Stimulated activated CD8-positive, alpha-beta memory T cell treated with anti-CD3 and anti-CD28 coated beads, Interleukin-7, amount 100 ng/mL, for 1 hour (primary cell): ENCODE measurements at places on chromosomes 5 and 9.

DNA sequence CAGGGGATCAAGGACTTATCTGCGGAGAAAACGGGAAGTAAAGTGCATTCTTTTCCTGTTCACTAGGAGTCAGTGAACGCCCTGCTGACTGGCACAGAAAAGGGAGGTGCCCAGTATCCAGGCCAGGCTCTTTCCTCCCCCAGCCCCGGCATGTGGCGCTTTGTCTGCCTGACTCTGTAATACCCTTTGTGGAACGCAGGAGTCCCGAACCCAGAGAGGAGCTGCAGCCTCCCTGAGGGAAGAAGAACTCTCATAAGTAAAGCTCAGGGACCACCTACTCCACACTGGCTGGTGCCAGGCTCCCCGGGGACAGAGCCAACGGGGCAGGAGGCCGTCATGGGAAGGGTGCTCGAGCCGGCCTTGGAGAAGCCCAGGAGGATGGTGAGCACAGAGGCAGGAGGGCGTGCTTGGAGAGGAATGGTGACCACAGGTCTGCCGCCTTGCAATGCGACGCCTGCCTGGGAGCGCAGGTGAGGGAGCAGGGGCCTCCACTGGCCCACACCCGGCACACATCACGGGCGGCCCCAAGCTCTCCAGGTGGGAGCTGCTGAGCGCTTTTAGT is 31.5 kb downstream of the VAV2 start:
- DNase-seq, result no peak

DNA sequence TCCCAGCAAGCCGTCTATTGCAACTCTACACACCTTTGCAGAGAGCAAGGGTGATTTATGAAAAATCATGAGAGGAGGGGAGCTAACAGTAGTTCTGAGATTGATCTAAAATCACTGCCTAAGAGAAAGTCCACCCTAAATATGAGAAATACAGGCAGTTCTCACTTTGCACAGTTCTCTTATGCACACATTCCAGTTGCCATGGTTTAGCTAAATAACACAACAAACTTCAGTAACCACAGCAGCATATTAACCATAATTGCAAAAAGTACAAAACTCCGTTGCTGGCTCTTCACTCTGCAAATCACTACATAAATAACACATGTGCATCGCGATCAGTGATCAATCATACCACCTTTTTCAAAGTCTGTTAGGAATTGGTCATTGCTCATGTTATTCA is 31.1 kb downstream of the PGGT1B start:
- no peak for DNase-seq

- no peak for DNase-seq
Observed at GRCh38 chr5:8906303-8906967, 639.4 kb downstream of the SEMA5A start.

DNA sequence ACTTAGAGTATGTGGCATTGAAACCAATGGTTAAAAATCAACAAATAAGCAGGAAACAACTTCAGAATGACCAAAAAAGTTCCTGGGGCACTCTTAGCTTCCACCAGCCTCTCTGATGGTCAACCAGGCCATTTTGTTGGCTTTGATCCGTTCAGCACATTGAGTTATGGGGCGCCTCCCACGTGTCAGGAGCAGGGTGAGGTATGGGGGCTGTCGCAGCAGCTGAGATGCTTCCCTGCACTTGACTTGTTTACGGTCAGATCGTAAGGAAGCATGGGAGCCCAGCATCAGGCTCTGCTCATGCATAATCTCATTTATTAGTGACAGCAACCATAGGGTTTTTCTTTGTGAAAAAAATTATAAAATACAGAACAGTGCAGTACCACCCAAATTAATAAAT is 16.7 kb downstream of the SYK start:
- no peak for DNase-seq

GRCh38 chr9:95370064-95370463 is 52.6 kb upstream of the FANCC start:
- DNase-seq, result no peak

- DNase-seq, result no peak
Observed at GRCh38 chr5:163580516-163580915, 75.1 kb downstream of the MAT2B start.

DNA sequence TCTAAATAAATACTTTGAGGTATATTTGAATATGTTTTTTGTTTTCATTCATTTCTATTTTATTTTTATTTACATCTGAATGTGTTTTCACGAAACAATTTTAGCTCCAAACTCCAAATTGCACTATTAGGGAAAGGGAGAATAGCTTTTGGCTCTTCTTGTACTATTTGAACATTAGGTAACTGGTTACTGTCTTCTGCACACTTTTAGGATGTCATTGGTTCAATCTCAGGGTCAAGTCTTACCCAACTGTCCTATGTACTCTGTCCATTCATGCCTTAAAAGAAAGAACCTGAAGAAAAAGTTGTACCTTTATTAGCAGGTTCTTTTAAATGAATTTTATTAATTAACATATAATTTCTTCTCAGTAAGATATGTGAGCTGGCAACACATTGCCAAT is 51.6 kb downstream of the ITGA1 start:
- no peak for DNase-seq

DNA sequence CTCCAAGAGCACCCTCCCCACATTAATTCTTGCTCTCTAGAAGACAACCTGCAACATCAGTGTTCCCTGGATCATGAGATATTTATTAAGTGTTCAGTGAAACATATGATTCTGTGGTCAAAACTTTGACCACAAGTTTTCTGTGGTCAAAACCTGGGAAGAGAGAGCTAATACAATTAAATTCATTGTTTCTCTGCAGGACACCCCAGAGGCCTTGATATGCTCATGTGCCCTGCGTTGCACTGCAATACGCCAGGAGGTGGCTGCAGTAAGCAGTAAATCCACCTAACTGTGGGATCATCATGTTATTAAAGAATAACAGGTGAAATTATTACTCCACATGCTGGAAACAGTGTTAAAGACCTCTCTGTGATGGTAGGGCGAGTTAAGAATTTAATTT is 109.3 kb upstream of the SPDL1 start:
- DNase-seq, result no peak

DNA sequence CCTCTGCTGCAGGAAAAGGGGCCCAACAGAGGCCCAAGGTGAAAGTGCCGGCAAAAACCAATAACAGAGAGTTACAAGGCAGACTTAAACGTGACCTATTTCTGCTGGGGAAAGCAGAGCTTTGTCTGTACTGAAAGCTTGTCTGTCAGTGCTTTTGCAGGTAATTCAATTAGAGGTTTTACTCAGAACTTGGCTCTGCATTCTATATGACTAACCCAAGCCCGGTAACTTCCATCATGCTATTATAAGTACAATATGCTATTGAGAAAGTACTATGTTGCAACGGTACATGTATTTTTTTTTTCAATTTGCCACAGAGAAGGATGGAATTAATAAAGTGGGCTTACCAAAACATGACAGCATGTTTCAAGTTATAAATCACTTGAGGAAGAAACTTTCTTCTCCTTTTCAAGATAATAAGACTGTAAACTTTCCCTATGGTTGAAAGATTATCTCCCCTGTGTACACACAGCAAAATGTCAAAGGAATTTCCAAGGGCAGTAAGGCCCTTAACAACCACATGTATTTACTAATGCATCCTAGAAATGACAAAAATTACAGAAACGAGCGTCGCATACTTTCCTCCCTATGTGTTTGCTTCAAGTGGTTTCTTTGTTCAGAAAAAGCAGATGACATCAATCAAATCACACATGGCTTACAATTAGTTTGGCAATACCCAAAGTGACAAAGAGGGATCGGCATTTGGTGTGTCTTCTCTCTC is 282.4 kb downstream of the EFNA5 start:
- no peak for DNase-seq

GRCh38 chr5:124231230-124231629 is 515.2 kb downstream of the ZNF608 start:
- no peak for DNase-seq

GRCh38 chr5:178542455-178542854 is 47.7 kb downstream of the COL23A1 start:
- no peak for DNase-seq

DNA sequence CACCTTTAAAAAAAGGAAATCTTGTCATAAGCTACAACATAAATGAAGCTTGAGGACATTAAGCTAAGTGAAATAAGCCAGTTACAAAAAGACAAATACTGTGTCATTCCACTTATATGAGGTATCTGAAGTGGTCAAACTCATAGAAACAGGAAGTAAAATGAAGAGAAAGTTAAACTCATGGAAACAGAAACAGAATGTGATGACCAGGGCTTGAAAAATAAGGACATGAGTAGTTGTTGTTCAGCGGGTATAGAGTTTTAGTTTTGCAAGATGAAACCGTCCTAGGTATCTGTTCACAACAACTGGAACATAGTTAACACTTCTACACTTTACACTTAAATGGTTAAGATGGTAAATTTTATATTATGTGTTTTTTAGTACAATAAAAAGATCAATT is 47.8 kb upstream of the SLC1A3 start:
- no peak for DNase-seq

DNA sequence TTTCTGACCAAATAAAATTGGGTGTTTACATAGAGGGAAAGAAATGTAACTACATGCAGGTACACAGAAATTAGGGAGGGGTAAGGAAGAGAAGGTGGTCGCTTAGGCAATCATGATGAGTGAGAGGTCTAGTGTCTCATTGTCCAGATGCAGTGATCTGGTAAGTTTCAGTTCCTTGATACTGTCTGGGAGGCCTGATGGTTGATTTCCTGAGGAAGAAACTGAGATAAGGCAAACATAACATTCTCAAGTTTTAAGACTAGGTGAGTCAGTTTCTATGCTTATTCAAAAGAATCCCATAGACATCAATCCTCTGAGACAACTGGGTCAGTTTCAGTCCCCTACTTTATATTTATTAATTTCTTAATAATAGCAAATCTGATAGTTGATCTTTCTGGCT is 843.3 kb upstream of the CDH10 start:
- no peak for DNase-seq

- DNase-seq, result no peak
Observed at GRCh38 chr5:159082474-159082873, 17.2 kb downstream of the EBF1 start.

DNA sequence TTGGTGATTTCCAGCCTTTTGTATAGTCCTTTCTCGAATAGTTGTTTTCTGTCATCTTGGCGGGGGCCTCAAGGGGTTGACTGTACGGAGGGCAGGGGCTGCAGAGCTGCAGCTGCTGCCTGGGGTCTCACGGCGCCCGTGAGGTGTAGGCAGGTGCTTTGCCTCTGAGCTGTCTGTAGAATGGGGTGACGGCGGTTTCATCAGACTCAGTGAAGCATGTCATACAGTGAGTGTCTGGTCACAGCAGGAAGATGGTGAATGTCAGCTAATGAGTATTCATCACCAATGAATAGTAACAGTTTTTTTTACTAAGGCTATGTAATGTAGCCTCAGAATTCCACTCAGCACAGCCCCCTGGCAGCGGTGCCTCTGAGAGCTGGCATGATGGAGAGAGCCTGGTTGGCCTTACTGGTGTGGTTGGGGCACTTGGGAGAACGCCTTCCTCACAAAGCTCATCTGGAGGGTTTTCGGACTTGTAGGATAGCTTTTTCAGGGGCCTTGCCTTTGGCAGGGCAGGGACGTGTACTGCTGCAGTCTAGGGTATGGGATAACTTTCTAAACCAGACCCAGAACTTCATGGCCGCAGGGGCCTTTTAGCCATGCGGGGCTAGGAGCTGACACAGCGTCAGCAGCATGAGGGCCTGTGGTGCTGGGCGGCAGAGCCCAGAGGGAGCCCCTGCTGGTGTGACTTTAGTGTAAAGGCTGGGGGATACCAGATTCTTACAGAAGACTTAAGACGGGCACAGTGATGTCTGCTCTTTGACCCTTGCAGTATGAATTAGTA is 15.0 kb downstream of the TENT4A start:
- no peak for DNase-seq

DNA sequence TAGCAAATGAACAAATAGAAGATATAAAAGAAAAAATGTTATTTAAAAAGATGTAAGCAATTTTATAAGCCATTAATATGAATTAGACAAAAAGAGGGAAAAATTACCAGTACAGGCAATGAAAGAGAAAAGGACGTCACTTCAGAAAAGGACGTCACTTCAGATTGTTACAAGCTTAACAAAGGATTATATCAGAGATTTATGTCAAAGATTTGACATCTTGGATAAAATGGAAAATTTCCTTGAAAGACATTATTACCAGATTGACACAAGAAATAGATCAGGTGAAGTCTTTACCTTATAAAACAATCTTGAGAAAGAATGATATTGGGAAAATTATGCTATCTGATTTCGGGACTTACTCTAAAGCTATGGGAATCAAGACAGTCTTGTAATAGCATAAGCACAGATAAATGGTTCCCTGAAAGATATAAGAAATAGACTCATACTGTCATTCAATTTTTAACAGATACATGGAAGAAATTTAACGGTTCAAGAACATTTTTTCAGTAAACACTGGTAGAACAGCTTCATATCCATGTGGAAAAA is 625.4 kb upstream of the EDIL3 start:
- no peak for DNase-seq

GRCh38 chr9:95793924-95794828 is 81.3 kb upstream of the ERCC6L2 start:
- no peak for DNase-seq

- no peak for DNase-seq
Observed at GRCh38 chr5:10600626-10601245, 36.9 kb downstream of the ANKRD33B start.

DNA sequence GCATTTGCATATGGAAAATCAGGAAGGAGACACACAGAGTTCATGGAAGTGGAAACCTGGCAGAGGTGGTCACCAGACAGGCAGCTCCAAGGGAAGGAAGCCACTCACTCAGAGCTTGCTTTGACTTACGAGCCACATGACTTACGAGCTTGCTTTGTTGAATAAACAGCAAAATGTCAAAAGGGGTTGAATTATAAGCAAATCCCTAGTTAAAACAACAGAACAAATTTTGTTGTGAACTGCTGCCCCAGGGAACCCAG is 164.3 kb downstream of the SYK start:
- no peak for DNase-seq
